ENCODE measurements at places on chromosomes 11 and 22.

DNA sequence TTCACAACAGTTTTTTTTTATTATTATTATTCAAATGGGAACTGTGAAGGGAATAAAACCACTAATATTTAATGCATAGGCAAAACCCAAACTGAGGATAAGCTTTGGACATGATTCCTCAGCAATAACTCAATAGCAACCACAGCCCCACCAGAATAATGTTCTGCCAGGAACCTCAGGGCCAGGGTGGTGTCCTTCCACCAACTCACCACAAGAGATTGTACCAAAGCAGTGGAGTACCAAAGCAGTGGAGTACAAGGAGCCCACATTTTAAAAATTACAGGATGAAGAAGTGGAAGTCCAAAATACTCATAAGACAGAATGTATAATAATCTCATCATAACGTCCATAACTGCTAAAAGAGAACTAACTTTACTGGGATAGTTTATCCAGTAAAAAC, 32.5 kb upstream of the FZD4 start:
- no peak for DNase-seq

- no peak for DNase-seq
Measured at GRCh38 chr11:17412488-17413180, 24.2 kb upstream of the KCNJ11 start.

DNA sequence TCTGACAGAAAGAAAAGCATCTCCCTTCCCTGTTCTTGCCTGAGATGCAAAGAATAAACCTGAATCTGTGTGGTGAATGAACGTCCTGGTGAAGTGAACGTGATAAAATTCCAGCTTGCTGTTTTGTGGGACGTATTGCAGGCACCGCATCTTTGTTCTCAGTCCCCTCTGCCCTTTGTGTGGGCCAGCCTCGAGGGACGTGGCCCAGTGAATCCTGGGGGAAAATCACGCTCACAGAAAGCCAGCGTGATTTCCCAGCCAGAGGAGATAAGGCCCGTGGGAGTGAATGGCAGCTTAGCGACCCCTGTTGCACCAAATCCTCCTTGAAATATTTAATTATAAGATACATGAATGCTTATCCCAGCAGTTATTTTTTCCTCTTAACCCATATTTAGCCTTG, 129.1 kb downstream of the COMMD9 start:
- no peak for DNase-seq

- DNase-seq, result no peak
Measured at GRCh38 chr22:48714231-48714630, 1113.4 kb downstream of the BRD1 start.

GRCh38 chr11:18248561-18248960, at the start of gene SAA2:
Gene SAA2 (minus strand): TSS chr11:18248668. CDS start chr11:18248011, 657 bp downstream.
- DNase-seq, result no peak

GRCh38 chr22:44890416-44891292, 119.2 kb downstream of the PHF21B start:
- DNase-seq, result no peak

GRCh38 chr22:42820045-42820763, 36.9 kb downstream of the ARFGAP3 start:
- DNase-seq, result peak; percentile 88

- no peak for DNase-seq
Measured at GRCh38 chr11:132037956-132038355, 667.5 kb downstream of the NTM start.

DNA sequence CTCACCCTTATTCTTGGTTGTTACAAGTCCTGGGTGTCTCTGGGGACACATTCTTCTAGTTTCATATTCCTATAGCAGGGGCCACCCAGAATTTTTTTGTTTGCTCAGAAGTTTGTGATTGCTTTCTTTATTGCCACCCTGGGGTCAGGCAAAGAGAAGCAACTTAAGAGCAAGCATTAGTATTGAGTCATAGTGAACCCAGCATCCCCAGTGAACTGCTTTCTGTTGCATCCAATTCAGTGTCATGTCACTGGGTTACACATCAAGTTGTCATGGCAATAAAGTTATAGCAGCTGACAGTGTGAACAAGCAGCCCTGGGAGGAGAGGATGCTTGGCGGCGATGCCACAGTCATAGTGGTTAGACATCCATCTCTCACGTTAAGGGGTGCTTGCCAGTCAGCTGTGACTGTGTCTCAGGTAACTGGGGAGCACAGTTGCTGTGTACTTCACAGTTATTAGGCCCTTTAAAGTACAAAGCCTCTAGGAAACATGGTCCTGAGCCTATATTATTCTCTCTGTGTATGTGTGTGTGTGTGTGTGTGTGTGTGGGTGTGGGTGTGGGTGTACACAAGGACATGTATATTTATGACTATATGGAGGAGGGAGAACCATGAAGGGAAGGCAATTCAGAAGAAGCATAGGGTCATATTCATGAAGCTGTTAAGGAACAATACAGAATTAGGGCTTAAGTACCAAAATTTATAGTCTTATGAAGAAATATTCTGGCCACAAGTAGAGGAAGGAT, 52.5 kb downstream of the TRIM44 start:
- peak; percentile 46 for DNase-seq

GRCh38 chr11:66744485-66745355, 15.7 kb upstream of the SPTBN2 start:
- DNase-seq, result peak; percentile 77

GRCh38 chr11:75563501-75563977, 1.5 kb downstream of the SERPINH1 start:
- DNase-seq, result no peak

DNA sequence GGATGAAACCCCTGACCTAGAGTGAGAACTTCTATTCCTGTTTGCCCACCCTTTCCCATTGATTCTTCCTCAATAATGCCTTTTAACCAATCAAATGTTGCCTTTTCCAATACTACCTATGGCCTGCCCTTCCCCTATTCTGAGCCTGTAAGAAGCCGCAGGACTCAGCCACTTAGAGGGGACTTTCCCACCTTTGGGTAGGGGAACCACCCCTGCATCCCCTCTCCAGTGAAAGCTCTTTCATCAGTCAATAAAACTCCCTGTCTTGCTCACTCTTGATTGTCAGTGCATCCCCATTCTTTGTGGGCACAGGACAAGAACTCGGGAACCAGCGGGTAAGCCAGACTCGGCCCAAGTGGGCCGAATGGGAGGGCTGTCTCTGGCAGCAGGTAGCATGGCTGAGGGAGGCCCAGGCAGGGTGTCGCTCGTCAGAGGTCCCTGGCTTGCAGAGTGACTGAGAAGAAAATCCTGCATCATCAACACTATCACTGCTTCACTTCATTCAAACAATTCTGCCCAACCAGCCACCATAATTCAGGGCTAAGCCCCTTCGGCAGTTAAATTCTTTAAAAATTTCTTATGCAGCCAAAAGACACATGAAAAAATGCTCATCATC, 30.4 kb downstream of the LDHAL6A start:
- DNase-seq, result no peak

GRCh38 chr11:28026634-28027290, 81.2 kb downstream of the KIF18A start:
- DNase-seq, result no peak

DNA sequence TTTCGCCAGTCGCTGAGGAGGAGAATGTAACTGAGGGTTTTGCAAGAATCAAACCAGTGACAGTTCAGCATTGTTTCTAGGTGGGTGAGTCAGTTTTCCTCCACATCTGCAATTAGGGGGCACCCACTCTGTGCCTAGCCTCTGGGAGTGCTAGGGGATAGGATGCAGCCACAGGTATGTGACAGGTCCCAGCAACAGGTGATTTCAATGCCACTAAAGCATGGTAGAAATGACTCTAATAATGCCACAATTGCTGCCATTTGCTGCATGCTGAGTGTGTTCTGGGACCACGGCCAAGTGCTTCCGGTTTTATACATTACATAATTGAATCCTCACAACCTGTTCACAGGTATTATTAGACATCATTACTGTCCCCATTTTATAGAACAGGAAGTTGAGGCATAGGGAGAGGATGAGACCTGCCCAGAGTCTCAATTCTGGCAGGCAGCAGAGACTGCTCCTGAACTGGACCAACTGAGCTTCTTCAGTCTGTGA, 556 bp downstream of the CRYBB2 start:
- no peak for DNase-seq

DNA sequence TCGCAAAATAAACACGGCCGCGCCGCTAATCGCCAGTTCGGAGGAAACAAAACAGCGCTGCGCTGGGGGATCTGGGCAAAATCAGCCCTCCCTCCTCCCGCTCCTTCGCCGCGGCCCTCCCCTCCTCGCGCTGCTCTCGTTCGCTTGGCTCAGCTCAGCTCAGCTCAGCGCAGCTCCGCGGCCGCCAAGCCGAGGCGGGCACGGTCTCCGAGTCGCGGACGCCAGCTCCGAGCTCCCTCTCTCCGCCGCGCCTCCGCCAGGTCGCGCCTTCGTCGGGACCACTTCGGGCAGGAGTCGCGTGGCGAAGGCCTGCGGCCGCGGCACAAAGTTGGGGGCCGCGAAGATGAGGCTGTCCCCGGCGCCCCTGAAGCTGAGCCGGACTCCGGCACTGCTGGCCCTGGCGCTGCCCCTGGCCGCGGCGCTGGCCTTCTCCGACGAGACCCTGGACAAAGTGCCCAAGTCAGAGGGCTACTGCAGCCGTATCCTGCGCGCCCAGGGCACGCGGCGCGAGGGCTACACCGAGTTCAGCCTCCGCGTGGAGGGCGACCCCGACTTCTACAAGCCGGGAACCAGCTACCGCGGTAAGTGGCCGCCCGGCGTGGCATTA, at the start of gene SPON1:
Gene SPON1, plus strand, starts transcription at position 162 of the 607 bp plus-strand sequence. Its CDS starts 182 bp downstream, at position 344.
- DNase-seq, result no peak

GRCh38 chr11:1371836-1372465, 17.8 kb upstream of the BRSK2 start:
- no peak for DNase-seq

DNA sequence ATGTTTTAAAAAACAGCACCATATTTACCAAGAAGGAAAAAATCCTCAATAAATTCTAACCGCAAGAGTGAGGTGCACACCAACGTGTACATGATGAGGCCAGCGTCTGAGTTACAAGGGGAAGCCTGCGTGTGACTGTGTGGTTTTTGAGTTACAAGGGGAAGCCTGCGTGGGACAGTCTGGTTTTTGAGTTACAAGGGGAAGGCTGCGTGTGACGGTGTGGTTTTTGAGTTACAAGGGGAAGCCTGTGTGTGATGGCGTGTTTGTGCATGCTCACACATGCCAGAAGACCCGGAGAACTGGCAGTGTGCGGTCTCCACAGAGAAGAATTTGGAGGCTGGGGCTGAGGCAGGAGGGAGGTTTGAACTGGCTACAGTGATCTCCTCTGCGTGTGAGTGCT, 1376.4 kb downstream of the TBC1D22A start:
- DNase-seq, result no peak

DNA sequence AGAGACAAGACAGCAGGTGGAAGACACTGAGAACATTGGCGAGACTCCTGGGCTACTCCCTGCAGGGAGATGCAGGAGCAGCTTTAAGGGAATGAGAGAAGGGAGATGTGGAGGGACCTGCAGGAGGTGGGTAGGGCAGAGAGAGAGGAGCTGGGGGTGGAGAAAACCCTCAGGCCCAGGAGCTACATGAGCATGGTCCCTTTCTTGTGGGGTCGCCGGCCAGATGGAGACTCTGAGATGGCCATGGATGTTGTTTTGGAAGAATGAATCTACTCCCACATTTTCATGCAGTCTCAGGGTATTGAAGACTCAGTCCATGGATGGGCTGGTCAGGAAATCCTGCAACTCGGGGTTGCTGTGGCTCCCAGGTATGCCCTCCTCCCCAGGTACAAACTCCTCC, 1381.9 kb downstream of the TBC1D22A start:
- DNase-seq, result no peak

DNA sequence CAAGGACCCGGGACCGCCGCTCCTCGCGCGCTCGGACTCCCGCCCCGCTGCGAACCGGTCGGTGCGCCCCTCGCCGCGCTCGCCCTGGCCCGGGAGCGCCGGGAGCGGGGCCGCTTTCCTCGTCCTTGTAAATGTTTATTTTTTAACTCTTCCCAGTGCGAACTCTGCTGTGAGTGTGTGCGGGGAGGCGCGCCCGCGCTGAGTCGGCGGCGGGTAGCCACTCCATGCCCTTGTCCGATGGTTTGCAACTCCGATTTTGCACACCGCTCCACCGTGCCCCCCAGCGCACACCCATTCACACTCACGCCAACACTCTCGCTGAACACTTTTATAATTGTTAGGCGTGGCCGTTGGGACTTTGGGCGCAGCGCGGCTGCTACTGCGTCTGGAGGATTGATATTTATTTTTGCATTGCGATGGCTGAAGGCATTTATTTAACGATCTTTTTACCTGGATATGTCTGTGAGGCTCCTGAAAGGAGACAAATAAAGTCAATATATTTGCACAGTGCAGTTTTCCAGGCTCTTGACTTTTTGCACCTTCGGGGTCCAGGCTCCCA, 1.0 kb downstream of the C11orf96 start:
- DNase-seq, result no peak

DNA sequence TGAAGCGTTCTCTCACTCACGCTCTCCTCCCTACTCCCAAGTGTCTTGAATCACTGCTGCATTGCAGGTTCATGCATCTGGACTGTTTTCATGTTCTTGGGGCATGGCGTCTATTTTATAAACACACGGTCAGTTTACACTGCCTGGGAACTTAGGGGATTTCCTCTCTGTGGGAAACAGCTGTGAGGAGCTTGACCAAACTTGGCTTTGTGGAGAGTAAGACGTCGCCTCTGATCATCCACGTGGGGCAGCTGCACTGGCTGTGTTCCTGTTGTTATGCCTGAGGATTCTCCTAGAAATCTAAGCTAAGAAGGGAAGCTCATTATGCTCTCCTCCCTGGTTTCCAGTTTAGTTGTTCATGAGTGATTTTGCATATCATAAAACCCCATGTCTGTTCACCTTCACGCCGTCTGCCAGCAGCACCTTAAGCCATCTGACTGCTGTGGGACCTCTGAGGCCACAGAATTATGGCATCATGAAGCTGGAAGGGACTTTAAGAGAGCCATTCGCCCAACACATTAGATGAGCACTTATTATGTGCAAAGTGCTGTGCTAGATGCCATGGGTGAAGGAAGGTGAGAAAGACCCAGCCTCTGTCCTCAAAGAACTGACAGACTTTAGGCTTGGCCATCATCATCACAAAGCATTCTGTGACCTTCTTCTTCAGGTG, 38.8 kb upstream of the POU2AF1 start:
- DNase-seq, result peak; percentile 10

GRCh38 chr11:111602865-111603610, 789 bp downstream of the SIK2 start:
- peak; percentile 38 for DNase-seq

DNA sequence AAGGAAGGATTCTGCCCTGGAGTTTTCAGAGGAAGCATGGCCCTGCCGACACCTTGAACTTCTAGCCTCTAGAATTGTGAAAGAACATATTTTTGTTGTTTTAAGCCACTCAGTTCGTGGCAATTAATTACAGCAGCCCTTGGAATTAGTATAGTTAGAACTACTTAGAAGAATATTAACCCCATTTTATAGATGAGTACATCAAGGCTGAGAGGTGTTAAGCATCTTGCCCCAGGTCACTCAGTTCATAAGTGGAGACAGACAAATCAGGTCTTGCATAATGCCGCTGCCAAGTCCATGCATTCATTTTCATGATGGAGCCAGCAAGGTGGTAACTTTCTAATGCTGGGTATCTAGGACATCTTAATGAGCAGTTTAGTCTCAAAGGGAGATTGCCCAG, 26.6 kb downstream of the LDLRAD3 start:
- DNase-seq, result no peak

All from EL (cell line).